Keratinocyte (primary cell): ENCODE measurements at places on chromosomes 3 and 15.

DNA sequence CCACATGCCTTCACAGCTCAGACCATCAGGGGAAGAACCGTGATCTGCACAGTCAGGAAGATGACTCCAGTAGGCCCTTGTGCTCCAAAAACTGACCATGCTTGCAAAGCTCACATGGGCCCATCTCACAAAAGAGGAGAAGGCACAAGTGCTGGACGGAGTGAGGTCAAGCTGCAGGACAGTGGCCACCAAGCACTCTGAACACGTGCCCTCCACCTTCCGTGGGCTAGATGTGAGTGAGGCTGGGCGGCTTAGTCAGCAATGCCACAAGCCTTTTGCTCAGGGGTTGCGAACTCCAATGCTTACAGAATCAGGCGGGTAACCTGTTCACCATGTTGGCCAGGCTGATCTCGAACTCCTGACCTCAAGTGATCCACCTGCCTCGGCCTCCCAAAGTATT lies 70.9 kb downstream of the SCN5A start:
- no peak for DNase-seq

- DNase-seq: no peak
Observed at GRCh38 chr3:100563228-100563627, 46.2 kb upstream of the ADGRG7 start.

DNA sequence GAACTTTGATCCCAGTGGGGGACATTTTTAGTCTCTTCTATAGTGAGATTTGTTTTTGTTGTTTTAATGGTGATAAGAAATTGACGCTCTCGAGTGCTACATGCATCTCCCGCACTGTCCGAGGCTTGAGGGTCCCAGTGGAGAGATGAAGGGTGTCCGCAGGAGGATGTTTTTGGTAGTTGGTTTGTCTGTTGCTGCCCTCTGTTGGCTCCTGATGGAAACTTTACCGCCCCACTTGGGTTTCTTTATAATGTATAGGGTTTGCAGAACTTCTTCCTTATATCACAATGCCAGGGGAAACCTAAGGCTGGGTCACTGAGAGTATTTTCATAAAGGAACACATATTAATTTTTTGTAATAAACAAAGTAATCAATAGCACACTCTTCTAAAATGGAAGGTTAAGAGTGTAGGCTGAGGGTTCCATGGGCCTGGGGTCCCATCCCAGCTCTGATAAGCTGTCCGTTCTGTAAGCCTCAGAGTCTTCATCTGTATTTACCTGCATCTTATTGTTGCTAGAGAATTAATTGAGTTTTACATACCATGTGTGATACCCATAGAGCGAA lies 185.3 kb upstream of the FEZF2 start:
- no peak for DNase-seq

- DNase-seq: no peak
Observed at GRCh38 chr3:123508178-123508577, 59.3 kb upstream of the ADCY5 start.

- no peak for DNase-seq
Observed at GRCh38 chr3:115141033-115141757, 5.9 kb downstream of the ZBTB20 start.

- no peak for DNase-seq
Observed at GRCh38 chr15:62647202-62647842, 395.2 kb upstream of the TPM1 start.
